Transverse colon (tissue), 4 donors: ENCODE measurements at places on chromosomes 11 and 22. TPM values are rescaled to one million over a fixed set of nuclear protein-coding genes. Genes with fewer than 3 reads are reported as not detected.

DNA sequence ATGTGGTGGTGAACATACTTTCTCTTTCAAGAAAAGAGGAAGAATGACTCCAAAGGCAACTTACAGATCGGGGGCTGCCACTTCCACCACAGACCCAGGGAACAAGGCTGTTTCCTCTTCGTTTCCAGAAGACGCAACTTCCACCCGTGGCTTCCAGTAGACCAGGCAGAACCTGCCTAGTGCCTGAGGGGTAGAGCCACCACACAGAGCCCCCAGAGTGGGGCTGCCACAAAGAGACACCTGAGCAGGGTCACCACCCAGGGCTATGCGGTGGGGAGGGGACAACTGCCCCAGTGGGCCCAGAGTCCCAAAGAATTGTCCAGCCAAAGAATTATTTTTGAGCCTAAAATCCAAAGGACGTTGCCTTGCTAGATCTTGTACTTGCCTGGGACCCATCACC, 16.7 kb upstream of the PHF21B start:
- H3K4me1 ChIP-seq = no peaks in the 10 kb centered on the region
- peaks cover 28% of the 10 kb centered on the region for H3K27me3 ChIP-seq
- no peaks in the 10 kb centered on the region for H3K36me3 ChIP-seq
- no peak for DNase-seq

- no peak overlapping the region for H3K4me3 ChIP-seq
- H3K27ac ChIP-seq = no peak overlapping the region
- no peaks in the 10 kb centered on the region for H3K27me3 ChIP-seq
These were observed 164.0 kb upstream of the SYT13 start for GRCh38 chr11:45450189-45450588.

- no peak for DNase-seq
- peaks cover 5% of the 10 kb centered on the region for H3K4me1 ChIP-seq
- no peaks in the 10 kb centered on the region for H3K36me3 ChIP-seq
- H3K27me3 ChIP-seq = no peaks in the 10 kb centered on the region
- no peak overlapping the region for H3K4me3 ChIP-seq
- peak overlapping the region; percentile 60 for H3K27ac ChIP-seq
These were observed 3.6 kb upstream of the TP53I11 start for GRCh38 chr11:44954051-44954906.

DNA sequence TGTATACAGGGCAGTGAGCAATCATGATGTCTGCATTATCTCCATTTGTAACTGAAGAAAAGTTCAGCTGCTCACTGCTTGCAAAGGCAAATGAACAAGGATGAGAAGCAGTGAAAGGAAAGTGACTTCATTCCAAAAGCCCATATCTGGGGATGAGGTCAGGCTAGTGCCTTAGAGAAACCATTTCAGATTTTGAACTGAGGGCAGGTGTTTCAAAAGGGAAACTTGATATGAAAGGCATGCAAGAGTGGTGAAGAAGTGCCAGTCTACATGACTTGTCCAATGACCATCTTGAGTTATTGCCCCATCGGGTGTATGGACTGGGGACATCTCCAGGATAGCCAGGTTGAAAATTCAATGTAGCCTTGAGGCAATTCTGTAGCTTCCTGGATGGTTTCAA, 7.3 kb upstream of the APOL4 start:
- no peaks in the 10 kb centered on the region for H3K27me3 ChIP-seq
- H3K4me3 ChIP-seq = no peak overlapping the region
- H3K36me3 ChIP-seq = no peaks in the 10 kb centered on the region
- H3K4me1 ChIP-seq = peaks cover 4% of the 10 kb centered on the region
- H3K27ac ChIP-seq = no peak overlapping the region
- DNase-seq = no peak

- H3K27me3 ChIP-seq = no peaks in the 10 kb centered on the region
- H3K4me1 ChIP-seq = peaks cover under 1% of the 10 kb centered on the region
- no peak for DNase-seq
- no peak overlapping the region for H3K27ac ChIP-seq
These were observed 1512.0 kb downstream of the BRD1 start for GRCh38 chr22:48315439-48316256.

- no peaks in the 10 kb centered on the region for H3K36me3 ChIP-seq
- no peak overlapping the region for H3K27ac ChIP-seq
- no peak overlapping the region for H3K4me3 ChIP-seq
- H3K27me3 ChIP-seq = no peaks in the 10 kb centered on the region
These were observed 66.0 kb downstream of the SLC25A17 start for GRCh38 chr22:40753114-40753513.

DNA sequence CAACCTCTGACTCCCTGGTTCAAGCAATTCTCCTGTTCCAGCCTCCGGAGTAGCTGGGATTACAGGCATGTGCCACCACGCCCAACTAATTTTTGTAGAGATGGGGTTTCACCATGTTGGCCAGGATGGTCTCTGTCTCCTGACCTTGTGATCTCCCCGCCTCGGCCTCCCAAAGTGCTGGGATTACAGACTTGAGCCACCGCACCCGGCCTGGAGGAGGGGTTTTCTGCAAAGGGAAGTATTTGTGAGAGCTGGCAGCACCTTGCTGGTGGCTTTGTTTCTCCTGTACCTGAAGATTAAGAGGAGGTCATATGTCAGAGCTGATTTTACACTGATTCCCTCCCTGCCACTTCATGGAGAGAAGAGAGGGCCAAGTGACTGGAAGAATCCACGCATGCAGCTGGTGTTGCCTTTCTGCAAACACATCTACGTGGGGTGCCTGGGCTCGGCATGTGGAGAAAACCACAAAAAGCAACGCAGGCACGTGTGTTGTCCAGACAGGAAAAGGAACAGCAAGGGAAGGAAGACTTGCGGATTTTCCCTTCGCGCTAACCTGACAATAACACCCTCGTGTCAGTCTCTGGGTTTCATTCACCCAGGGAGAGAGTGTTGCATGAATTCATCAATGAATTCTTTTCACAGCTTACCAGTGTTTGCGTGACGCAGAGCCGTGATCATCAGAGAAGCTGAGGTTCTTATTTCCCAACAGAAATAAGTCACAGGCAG, 61.9 kb downstream of the TSPAN18 start:
- H3K4me1 ChIP-seq = no peaks in the 10 kb centered on the region
- H3K36me3 ChIP-seq = no peaks in the 10 kb centered on the region
- H3K4me3 ChIP-seq = no peak overlapping the region
- DNase-seq = no peak

DNA sequence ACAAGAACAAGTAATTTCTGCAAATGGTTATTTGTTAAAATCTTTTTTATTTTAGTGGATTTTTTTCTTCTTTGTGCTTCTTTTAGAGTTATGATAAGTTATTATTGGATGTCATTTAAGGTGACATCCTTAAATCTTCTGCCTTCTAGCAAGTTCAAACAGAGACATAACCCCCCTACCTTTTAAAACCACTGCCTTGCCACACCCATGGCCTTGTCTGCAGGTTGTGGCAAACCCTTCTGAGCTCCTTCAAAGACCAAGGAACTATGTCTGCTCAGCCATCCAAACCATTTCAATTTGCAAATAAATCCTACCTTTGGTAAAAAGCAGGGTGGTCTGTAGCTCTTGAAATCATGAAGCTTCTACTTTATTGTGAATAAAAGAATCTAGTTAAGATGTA, 241.6 kb downstream of the FAM76B start:
- no peaks in the 10 kb centered on the region for H3K36me3 ChIP-seq
- no peaks in the 10 kb centered on the region for H3K27me3 ChIP-seq
- DNase-seq = no peak
- H3K4me3 ChIP-seq = no peak overlapping the region
- no peak overlapping the region for H3K27ac ChIP-seq
- no peaks in the 10 kb centered on the region for H3K4me1 ChIP-seq

DNA sequence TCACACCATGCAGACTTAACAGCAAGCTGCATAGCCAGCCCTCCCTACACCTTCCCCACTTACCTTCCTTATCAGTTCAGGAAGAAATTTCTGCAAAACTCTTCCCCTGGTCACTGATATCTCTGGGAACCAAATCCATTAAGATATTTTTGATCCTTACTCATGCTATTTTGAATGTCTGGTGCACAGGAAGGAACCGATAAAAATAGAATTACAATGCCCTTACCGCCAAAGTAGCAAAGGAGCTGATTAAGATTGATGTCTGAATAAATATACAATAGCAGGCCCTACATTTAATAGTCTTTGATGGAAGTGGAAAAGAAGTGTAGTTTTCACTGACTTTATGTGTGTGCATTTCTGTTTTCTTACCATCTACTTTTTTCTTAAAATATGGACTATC, 117.3 kb downstream of the MPPED2 start:
- no peaks in the 10 kb centered on the region for H3K4me1 ChIP-seq
- no peak overlapping the region for H3K27ac ChIP-seq
- no peak overlapping the region for H3K4me3 ChIP-seq
- no peak for DNase-seq
- no peaks in the 10 kb centered on the region for H3K36me3 ChIP-seq

- H3K27me3 ChIP-seq = peaks cover 87% of the 10 kb centered on the region
- no peaks in the 10 kb centered on the region for H3K36me3 ChIP-seq
- peak; percentile 14 for DNase-seq
- peak overlapping the region; percentile 79 for H3K27ac ChIP-seq
- peak overlapping the region; percentile 2 for H3K4me3 ChIP-seq
These were observed 1.3 kb upstream of the BARX2 start for GRCh38 chr11:129374081-129374992.

DNA sequence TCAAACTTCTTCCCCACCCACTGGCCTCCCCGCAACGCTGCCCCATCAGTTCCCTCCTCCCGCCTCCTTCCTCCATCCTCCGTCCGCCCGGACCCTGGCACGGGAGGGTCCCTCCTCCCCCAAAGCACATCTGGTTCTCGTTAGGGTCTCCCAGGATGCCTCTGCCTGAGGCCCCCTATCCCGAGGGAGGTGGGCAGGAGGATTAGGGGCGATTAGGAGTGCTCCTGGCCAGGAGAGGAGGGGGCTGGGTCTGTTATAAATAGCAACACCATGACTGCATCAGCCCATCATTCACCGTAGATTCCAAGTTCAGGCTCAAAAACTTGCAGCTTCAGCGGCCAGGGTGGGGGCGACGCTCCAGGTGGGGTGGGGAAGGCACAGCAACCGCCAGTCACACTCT, 10.4 kb downstream of the MYRF start:
- no peaks in the 10 kb centered on the region for H3K36me3 ChIP-seq
- DNase-seq = no peak
- no peak overlapping the region for H3K27ac ChIP-seq
- H3K27me3 ChIP-seq = no peaks in the 10 kb centered on the region
- H3K4me3 ChIP-seq = no peak overlapping the region
- no peaks in the 10 kb centered on the region for H3K4me1 ChIP-seq

DNA sequence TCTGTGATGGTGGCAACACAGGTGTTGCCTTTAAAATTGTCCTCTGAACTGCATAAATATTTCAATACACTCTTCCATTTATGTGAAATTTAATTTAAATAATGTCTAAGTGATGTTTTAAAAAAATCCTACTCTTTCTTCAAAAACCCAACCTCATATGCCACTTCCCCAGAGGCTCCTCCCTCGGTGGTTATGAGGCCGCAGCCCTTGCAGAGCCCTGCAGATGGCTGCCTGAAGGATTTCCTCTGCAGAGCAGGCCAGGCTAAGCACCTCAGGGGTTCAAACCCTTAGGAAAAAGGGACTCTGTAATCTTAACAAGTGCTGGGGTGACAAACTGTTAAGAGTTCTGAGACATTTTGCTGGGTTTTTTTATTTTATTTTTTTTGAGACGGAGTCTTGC, 25.2 kb downstream of the MORC2 start:
- DNase-seq = no peak
- H3K27ac ChIP-seq = no peak overlapping the region
- peaks cover 14% of the 10 kb centered on the region for H3K4me1 ChIP-seq
- no peak overlapping the region for H3K4me3 ChIP-seq

- H3K27ac ChIP-seq = no peak overlapping the region
- H3K27me3 ChIP-seq = no peaks in the 10 kb centered on the region
- DNase-seq = no peak
- peaks cover 4% of the 10 kb centered on the region for H3K4me1 ChIP-seq
These were observed 5.3 kb downstream of the LSP1 start for GRCh38 chr11:1858154-1858553.

GRCh38 chr22:16699326-16699725, 106.7 kb upstream of the CCT8L2 start:
- no peak overlapping the region for H3K27ac ChIP-seq
- no peaks in the 10 kb centered on the region for H3K27me3 ChIP-seq
- H3K36me3 ChIP-seq = no peaks in the 10 kb centered on the region
- DNase-seq = no peak
- H3K4me3 ChIP-seq = no peak overlapping the region

GRCh38 chr11:44515048-44515447, 50.4 kb upstream of the CD82 start:
- H3K4me3 ChIP-seq = no peak overlapping the region
- DNase-seq = no peak
- H3K27me3 ChIP-seq = no peaks in the 10 kb centered on the region
- no peak overlapping the region for H3K27ac ChIP-seq
- H3K4me1 ChIP-seq = no peaks in the 10 kb centered on the region

DNA sequence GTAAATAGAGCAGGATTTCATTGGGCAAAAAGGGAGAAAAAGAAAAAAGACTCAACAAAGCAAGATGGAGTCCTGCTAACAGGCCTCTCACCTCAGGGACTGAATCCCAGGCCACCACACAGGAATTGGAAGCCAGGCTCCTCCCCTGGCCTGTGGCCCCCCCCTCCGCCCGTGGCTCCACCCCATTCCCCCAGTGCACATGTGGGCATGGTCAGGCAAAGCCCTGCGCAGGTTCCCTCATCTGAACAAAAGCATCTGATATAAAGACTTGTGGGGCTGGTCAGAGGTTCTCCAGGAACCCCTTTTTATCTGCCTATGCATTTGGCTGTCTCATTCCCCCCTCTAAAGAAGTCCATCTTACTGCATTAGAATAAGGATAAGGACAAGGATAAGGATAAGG, 46.0 kb upstream of the PAK1 start:
- no peak overlapping the region for H3K27ac ChIP-seq
- H3K27me3 ChIP-seq = no peaks in the 10 kb centered on the region
- no peak overlapping the region for H3K4me3 ChIP-seq
- peaks cover 11% of the 10 kb centered on the region for H3K4me1 ChIP-seq
- no peaks in the 10 kb centered on the region for H3K36me3 ChIP-seq

GRCh38 chr11:65781962-65782815, 1.4 kb upstream of the AP5B1 start:
- no peaks in the 10 kb centered on the region for H3K36me3 ChIP-seq

DNA sequence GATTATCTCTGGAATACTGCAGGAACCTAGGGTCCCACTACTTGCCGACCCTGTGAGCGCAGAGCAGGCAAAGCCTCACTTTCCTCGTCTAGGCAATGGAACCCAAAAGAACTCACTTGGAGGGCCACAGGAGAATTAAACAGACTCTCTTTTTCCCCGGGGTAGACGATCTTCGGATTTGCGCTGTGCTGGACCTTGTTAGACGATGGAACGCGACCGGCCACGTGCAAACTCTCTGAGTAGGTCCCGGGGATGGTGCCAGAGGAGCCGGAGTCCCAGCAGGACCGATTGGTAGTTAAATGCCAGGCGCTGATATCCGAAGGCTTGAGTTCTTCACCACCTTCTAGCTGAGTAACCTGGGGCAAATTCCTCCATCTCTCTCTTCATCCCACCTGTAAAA, 1.0 kb upstream of the SLC1A2 start:
- DNase-seq = no peak
- no peak overlapping the region for H3K27ac ChIP-seq
- H3K36me3 ChIP-seq = no peaks in the 10 kb centered on the region
- peaks cover 89% of the 10 kb centered on the region for H3K27me3 ChIP-seq

Gene FBLN1
- total RNA-seq = 53.0 TPM

Gene HMOX1
- total RNA-seq = 34.5 TPM

Gene FAM180B
- total RNA-seq = not detected

Gene SLC17A6
- not detected for total RNA-seq

Gene ZNF70
- total RNA-seq = 5.4 TPM

Gene OLFML1
- 4.8 TPM for total RNA-seq
